ENCODE measurements at places on chromosomes 5 and 9.

DNA sequence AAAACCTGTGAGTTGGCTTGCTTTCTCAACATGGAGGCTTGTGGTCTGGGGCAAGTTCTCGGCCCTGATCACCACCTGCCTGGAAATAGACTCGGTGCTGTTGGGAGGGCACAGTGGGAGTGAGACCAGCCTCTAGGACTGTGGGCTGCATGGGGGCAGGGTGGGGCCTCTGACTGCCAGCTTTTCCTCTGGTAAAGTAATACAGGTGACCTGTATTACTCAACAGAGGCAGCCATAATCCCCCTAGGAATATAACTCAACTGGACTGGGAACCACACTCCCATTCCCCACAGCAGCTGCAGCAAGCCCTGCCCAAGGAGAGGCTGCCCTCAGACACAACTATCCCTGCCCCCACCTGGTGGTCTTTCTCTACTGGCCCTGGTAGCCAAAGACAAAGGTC lies 72.8 kb downstream of the C9orf153 start:
- DNase-seq = no peak

GRCh38 chr5:57950616-57951228 lies 468.1 kb upstream of the ACTBL2 start:
- DNase-seq = no peak

DNA sequence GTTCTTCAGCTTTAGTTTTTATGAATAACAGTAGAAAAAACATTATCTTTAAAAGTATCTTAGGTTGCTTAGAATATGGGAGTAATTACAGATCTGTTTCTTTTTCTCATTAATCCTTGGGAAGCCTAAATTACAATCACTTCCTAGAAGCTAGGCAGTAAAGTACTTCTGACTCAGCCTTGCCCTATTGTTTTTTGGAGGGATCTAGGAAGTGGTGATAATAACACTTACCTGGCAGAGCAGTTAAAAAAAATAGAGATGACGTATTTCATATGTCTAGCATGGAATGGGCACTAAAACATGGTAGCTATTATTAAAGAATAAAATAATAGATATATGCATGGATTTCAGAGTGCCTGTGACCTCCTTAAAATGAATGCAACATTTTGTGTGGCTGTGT lies 8.2 kb upstream of the FST start:
- no peak for DNase-seq

DNA sequence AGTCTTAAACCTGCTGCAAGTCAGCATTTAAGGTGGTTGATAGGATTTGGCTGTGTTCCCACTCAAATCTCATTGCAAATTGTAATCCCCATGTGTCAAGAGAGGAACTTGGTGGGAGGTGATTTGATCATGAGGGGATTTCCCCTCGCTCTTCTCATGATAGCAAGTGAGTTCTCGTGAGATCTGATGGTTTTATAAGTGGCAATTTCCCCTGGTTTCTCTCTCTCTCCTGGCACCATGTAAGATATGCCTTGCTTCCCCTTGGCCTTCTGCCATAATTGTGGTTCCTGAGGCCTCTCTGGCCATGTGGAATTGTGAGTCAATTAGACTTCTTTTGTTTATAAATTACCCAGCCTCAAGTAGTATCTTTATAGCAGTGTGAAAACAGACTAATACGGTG lies 84.3 kb upstream of the SMC2 start:
- DNase-seq = peak; percentile 95

- DNase-seq = no peak
These were observed 65.8 kb downstream of the DOCK2 start for GRCh38 chr5:169702693-169703481.

DNA sequence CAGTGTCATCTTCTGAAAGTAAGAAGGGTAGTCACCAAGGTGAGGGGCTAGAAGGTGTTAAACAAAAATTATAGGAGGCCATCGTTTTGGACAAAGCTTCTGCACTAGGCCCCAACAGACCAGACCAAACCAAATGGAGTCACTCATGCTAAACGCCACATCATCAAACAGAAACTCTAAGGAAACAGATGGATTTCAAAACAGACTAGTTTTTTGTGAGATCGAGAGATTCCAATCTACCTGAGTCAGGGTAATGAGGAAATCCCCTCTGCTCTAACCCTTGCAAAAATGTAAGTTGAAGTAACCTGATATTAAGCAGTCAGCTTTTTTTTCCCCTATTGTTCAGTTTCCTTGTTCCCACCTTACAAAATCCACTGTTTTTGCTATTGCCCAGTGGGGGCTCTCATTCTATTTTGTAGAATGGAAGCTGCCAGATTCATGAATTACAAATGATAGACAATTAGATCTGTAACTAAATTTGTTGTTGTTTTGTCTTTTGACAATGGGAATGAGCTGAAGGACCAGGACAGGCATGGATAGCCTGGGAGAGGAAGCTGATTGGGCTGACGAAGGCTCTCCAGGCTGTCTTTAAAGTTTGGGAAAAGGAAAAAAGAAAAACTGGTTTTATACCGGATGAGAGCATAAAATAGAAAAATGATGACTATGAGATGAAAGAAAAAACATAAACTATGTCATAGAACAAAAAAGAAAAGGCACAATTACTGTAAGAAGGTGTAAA lies 94.7 kb upstream of the ADAMTSL1 start:
- no peak for DNase-seq

DNA sequence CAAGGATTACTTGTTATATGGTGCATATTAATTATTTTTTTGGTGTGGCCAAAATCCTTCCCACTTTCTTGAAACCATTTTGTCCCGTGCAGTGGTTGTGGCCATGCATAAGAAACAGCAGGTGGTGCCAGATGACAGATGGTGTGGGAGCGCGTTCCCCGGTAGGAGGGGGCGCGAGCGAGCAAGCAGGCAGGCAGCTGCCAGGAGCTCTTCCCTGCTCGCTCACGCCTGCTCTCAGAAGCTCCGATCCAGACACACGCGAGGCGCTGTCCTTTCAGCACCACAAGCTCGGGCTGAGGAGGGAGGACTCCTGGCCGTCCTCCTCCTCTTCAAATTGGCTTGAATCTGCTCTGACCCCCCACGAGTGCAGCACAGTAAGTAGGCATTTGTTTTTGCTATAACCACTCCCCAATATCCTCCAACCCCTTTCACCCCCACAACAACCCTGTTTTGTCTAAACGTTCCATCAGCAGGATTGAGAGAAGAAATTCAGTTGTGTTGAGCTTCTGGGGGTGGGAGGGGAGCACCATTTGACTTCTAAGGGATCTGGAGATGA lies at the start of gene NSG2:
Gene NSG2 (plus strand): TSS at position 237 of the 556 bp plus-strand sequence. CDS start 1,050 bp downstream, outside the sequence.
- peak; percentile 96 for DNase-seq

DNA sequence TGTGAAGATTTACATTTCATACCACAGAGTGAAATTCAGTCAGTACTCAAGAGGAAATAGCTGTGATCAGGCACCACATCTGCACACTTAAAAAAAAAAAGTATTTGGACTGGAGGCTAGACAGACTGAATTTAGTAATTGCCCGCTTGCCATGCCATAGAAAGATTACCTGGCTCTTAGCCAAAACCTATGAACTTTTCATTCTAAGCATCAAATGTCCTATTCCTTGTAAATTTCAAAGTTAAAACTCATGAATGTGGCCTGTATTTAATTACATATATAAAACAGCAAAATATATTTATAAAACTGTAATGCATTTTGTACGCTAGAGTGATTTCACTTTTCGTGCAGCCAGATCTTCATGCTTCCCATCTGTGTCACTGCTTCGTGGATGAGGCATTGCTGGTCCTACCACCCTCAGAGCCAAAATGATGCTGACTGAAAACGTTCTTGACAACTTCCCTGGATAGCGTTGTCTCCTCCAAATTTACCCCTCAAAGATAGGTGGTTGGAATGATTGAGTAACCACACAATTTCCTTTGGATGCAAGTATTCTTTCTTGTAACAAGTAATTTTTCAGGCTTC lies 447.9 kb upstream of the SGCD start:
- DNase-seq = no peak

Data from common myeloid progenitor, CD34-positive (primary cell).